A549 treated with AZD2906 at 1 μM for 4 hours (cell line): ENCODE measurements at places on chromosomes 7 and 10. TPM values are rescaled to one million over a fixed set of nuclear protein-coding genes. Genes with fewer than 3 reads are reported as not detected.

AGMO gene
- 0.77 to 1.3 TPM (median 1.2 TPM) in 5 replicates for total RNA-seq

ACTL6B gene
- not detected in 5 replicates for total RNA-seq

HYCC1 gene
- 15.2 to 27.7 TPM (median 18.7 TPM) in 5 replicates for total RNA-seq

WIPF3 gene
- total RNA-seq: 0.41 to 0.56 TPM (median 0.48 TPM) in 5 replicates

ADAMTS14 gene
- 0.09 to 0.26 TPM (median 0.13 TPM) in 5 replicates for total RNA-seq

SPDYE2 gene
- total RNA-seq: not detected in 5 replicates

CPXM2 gene
- total RNA-seq: not detected in 5 replicates

ARL3 gene
- 13.4 to 14.8 TPM (median 13.8 TPM) in 5 replicates for total RNA-seq

ABCB4 gene
- 0.10 TPM in 1 of 5 replicates, not detected in the others for total RNA-seq

FAM180A gene
- total RNA-seq: 0.05 TPM in 2 of 5 replicates, not detected in the others

RBP3 gene
- total RNA-seq: not detected in 5 replicates

ANKRD2 gene
- 5.1 to 8.8 TPM (median 7.1 TPM) in 5 replicates for total RNA-seq

ANKRD22 gene
- 0.31 to 0.40 TPM (median 0.37 TPM) in 5 replicates for total RNA-seq

LIMK1 gene
- 30.4 to 35.4 TPM (median 31.9 TPM) in 5 replicates for total RNA-seq

UPK3B gene
- 11.5 to 19.9 TPM (median 17.5 TPM) in 5 replicates for total RNA-seq

EPHA1 gene
- 0.05 TPM in 1 of 5 replicates, not detected in the others for total RNA-seq

RAPGEF5 gene
- 0.05 to 0.23 TPM (median 0.09 TPM) in 5 replicates for total RNA-seq

ASB15 gene
- total RNA-seq: not detected in 5 replicates

LIPF gene
- total RNA-seq: not detected in 5 replicates

LRRC18 gene
- not detected in 5 replicates for total RNA-seq

TMEM178B gene
- 1.1 to 1.5 TPM (median 1.3 TPM) in 5 replicates for total RNA-seq

PILRA gene
- 2.6 to 5.1 TPM (median 4.1 TPM) in 5 replicates for total RNA-seq

CEP55 gene
- 55.1 to 72.8 TPM (median 61.4 TPM) in 5 replicates for total RNA-seq

MEOX2 gene
- not detected in 5 replicates for total RNA-seq

PNLIPRP2 gene
- total RNA-seq: 0.06 to 0.14 TPM (median 0.08 TPM) in 4 of 5 replicates, not detected in the other

NACAD gene
- 0.20 to 0.50 TPM (median 0.32 TPM) in 5 replicates for total RNA-seq

CALN1 gene
- total RNA-seq: 0.05 TPM in 1 of 5 replicates, not detected in the others

SFTPD gene
- 0.09 to 0.38 TPM (median 0.25 TPM) in 5 replicates for total RNA-seq

GIMAP8 gene
- 0.01 TPM in 1 of 5 replicates, not detected in the others for total RNA-seq

RNF32 gene
- 0.58 to 1.5 TPM (median 1.3 TPM) in 5 replicates for total RNA-seq
